A549 treated with dexamethasone at 1 μM for 4 hours (cell line): ENCODE measurements at places on chromosomes 13 and 19. TPM values are rescaled to one million over a fixed set of nuclear protein-coding genes. Genes with fewer than 3 reads are reported as not detected.

FGF21 gene
- total RNA-seq = not detected in 5 replicates

SERPINE3 gene
- total RNA-seq = not detected in 5 replicates

DIRAS1 gene
- total RNA-seq = 2.8 to 4.7 TPM (median 4.1 TPM) in 5 replicates

COX7A1 gene
- total RNA-seq = not detected in 5 replicates

TSHZ3 gene
- total RNA-seq = 2.3 to 3.1 TPM (median 2.8 TPM) in 5 replicates
